GM12891 (cell line): ENCODE measurements at places on chromosomes 1 and 21.

GRCh38 chr1:56303805-56304204, 275.6 kb downstream of the PLPP3 start:
- no peak for DNase-seq

DNA sequence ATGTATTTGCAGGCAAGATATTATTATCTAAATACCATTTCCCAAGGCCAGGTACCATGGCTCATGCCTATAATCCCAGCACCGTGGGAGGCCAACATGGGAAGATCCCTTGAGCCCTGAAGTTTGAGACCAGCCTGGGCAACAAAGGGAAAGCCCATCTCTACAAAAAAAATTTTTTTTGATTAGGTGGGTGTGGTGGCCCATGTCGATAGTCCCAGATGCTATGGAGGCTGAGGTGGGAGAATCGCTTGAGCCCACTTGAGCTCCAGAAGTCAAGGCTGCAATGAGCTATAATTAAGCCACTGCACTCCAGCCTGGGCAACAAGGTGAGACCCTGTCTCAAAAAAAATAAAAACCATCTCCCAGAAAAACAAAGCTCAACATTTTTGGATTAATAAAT, 2.2 kb downstream of the STMN1 start:
- no peak for DNase-seq

- no peak for DNase-seq
Measured at GRCh38 chr1:2025491-2025981, 6.4 kb downstream of the GABRD start.

- no peak for DNase-seq
Measured at GRCh38 chr21:45299864-45300785, 12.4 kb upstream of the POFUT2 start.

DNA sequence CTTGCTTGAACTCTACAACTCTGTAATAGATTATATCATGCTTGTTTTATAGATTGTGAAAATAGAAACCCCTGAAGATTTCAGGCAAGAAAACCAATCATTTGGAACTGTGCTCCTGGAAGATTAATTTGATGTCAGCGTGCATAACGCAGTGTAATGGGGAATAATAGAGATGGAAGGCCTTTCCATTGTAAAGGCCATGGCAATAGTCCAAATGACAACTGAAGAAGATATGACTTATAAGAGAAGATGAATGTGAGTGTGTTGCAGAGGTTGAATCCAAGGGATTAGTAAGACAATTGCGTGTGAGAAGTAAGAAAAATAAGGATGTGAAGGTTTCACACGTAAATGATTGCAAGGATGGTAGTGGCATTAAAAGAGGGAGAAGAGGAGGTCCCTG, 285.0 kb downstream of the DUSP10 start:
- DNase-seq = no peak

- DNase-seq = no peak
Measured at GRCh38 chr1:53062708-53063591, 937 bp downstream of the PODN start.

DNA sequence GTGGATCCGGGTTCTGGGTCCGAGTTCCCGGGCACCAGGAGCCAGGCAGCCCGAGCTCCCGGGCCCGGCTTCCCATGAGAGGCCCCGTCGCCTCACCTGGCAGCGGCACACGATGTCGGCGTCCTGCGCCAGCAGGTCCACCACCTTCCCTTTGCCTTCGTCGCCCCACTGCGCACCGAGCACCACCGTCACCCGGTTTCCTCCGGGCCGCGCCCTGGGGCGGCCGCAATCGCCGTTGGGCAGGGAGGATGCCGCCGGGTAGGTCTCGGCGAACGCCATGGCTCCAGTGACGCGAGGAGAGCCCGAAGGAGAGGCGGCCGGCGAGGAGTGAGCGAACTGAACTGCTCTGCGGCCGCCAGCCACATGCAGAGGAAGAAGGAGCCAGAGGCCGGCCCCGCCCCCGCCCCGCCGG, at the start of gene ADSS2:
Gene ADSS2, minus strand, starts transcription at position 371 of the 412 bp plus-strand sequence. Its CDS starts 92 bp downstream, at position 279.
- no peak for DNase-seq

- no peak for DNase-seq
Measured at GRCh38 chr21:43348801-43349261, 78.1 kb downstream of the SIK1 start.

GRCh38 chr21:29238053-29238966, 60.4 kb upstream of the BACH1 start:
- DNase-seq = no peak

GRCh38 chr1:223430236-223430635, 37.0 kb downstream of the CCDC185 start:
- DNase-seq = no peak

- DNase-seq = peak; percentile 46
Measured at GRCh38 chr1:8197493-8198282, 120.2 kb upstream of the SLC45A1 start.

DNA sequence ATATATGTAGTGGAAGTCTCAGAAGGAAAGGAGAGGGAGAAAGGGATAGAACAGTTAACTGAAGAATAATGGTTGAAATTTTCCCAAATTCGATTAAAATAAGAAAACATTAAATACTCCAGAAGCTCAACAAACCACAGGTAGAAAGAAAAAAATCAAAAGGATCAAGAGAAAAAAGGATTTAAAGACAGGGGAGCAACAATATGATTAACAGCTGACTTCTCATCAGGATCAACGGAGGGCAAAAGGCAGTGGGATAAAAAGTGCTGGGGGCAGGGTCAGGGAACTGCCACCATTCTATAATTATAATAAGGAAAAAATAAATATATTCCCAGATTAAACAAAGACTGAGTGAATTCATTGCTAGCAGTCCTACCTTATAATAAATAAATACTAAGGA, 55.3 kb downstream of the CDKN2C start:
- no peak for DNase-seq

DNA sequence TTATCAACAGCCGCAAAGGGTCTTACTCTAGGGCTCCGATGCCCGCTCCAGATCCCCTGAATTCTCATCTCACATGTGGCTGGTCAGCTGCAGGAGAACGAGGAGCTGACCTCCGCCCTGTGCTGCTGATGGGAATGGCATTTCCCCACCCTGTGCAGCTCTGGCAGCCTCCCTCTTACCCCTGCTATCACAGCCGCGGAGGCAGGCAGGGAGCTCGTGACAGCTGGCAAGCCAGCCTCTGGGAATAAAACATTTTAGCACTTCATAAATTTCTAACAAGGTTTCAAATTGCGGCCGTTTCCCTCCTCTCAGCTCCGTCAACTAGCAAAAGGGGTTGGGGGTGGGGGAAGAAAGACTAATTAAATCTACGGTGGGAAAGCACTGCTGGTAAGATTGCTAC, 81.1 kb downstream of the DSCAM start:
- no peak for DNase-seq

- peak; percentile 61 for DNase-seq
Measured at GRCh38 chr1:46613661-46614603, 2.7 kb downstream of the MOB3C start.

DNA sequence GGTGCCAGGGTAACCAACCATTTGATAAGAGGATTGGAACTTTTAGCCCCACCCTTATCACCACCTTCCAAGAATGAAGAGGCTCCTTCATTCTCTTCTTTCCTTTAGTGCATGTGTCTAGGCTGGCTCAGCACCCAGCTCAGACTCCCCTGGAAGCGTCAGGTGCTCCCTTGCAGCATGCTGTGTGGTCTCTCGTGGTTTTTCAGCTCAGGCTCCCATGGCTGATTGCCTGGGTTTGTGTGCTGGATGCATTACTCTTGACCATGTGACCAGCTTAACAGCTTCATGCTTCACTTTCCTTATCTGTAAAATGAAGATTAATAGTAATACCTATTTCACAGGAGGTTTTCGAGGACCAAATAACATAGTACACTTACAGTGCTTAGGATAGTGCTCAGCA, 198.4 kb downstream of the HHAT start:
- no peak for DNase-seq

GRCh38 chr21:37452227-37452626, 85.7 kb downstream of the DYRK1A start:
- DNase-seq = no peak

DNA sequence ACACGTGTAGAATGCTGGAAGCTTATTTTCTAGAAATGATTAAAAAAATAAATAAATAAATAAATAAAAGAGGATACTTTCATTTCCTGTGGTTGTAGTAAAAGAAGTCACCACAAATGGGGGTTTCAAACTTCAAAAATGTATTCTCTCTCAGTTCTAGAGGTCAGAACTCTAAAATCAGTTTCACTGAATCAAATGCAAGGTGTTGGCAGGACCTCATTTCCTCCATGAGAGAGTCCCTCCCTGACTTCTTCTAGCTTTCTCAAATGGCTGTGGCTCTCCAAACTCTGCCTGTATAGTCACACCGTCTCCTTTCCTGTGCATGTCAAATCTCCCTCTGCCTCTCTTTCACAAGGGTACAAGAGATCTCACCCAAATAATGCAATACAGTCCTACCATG, 312.6 kb upstream of the CXADR start:
- DNase-seq = no peak

- DNase-seq = no peak
Measured at GRCh38 chr21:38664841-38665240, 140.9 kb upstream of the ETS2 start.

DNA sequence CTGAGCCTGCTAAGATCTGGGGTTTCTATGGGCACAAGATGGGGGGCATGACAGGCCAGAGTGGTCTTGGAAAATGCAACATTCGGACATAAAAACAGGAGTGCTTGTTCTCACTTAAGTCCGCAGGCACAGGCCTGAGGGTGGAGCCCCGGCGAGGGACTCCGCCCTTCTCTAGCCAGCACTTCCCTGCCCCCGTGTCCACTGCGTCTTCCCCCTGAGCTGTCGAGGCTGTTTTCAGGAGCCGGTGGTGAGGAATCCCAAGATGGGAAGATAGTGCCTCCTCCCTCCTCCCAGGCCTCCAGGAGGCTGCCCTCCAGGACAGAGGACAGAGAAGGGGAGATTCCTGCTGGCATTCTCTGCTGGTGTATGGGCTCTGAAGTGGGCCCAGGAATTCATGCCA, 105.2 kb downstream of the TLR5 start:
- DNase-seq = no peak

- DNase-seq = no peak
Measured at GRCh38 chr1:16386454-16387113, 19.5 kb downstream of the SZRD1 start.

GRCh38 chr1:203131548-203132200, 4.1 kb downstream of the ADORA1 start:
- DNase-seq = no peak

DNA sequence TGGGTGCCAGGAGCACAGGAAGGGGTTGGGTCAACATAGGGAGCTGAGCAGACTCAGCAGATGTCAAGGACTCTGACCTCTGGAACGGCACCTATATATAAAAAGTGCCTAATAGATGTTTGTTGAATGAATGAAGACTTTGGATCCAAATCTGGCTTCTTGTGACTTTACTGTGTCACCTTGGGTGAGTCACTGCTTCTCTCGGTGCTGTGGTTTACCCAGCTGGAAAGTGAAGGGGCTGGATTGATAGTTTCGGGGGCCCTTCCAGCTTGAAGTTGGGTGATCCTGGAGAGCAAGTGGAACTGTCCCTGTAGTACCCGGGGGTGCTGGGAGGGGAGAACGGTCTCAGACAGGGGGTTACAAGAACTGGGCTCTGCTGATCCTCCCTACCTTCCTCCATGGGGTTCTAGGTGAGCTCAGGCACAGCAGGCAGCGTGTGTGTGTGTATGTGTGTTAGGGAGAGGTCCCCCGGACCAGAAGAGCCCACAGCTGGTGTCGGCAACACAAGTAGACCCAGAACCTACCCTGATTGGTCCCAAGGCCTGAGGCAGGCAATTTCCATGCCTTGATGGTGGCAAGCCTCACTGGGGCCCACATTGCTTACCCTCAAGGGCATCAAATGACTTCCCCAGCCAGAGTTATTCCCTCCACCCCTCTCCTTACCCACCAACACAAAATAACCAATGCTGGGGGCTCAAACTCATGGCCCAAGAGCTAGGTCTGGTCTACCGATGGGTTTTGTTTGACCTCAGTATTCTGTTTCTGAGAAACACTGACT, 5.5 kb upstream of the PADI1 start:
- DNase-seq = no peak

GRCh38 chr1:68197891-68198290, 34.4 kb downstream of the WLS start:
- no peak for DNase-seq

GRCh38 chr1:230848235-230848634, 20.1 kb downstream of the C1orf198 start:
- no peak for DNase-seq

- no peak for DNase-seq
Measured at GRCh38 chr1:167601442-167602383, 28.3 kb upstream of the RCSD1 start.

DNA sequence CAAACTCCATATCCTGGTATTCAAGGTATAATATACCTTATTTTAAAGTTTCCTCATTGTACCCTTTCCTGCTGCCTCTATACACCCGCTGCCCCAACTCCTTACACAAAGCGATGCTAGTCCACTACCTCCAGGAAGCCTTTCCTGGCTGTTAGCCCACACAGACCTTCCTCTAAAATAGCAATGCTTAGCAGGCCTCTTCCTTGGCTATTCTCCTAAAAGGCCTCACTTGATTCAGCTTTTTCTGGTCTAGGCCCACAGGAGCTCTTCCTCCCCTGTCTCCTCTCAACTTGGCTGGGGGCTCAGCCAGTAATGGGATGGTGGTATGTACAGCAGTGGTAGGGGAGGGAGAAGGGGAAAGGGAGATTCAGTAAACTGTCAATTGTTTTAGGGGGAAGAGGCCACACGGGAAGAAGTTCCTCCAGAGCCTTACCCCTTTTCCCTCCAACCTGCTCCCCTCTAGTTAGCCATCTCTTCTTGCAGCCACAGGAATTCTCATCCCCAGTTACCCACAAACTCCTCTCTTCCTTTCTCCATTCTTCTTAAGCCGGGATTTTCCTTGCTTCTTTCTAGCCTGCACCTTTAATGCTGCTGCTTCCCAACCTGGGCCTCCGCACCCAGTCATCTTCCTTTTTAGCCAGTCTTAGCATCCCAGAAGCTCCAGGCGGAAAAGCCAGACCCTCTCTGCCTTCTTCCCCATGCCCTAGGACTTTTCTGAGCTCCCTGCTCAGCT, 2.6 kb downstream of the LRRC41 start:
- DNase-seq = no peak

- no peak for DNase-seq
Measured at GRCh38 chr1:55233145-55233777, 18.1 kb upstream of the USP24 start.

DNA sequence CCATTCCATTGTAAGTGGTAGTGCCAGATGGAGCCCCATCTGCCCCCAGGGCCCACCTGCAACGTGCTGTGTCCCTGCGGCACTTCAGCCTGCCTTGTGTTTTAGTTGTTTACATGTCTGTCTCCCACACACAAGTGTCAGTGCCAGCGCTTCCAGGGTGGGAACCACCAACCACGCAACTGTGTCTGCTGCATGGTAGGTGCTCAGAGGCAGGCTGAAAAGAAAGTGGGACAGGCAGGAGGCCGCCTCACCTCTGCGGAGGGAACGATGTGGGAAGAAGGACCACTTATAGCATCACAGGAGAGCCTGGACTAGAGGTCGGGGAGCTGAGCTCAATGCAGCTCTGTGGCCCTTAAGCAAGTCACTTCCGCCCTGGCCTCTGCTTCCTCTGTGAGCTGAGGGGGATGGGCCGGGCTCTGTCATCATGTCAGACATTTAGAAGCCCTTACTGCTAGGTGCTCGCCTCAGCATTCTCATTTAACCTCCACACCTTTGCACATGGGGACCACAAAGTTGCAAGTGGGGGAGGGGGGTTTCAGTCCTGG, 17.9 kb downstream of the SLC9A1 start:
- peak; percentile 78 for DNase-seq

GRCh38 chr1:57307392-57308170, 116.3 kb downstream of the DAB1 start:
- peak; percentile 6 for DNase-seq
